ENCODE measurements at places on chromosomes 1 and 21.

- DNase-seq: no peak
These were observed 2.8 kb upstream of the SRRM1 start for GRCh38 chr1:24640288-24640687.

- DNase-seq: no peak
These were observed 5.5 kb upstream of the RNF11 start for GRCh38 chr1:51230501-51231078.

GRCh38 chr1:101178688-101179491, 57.9 kb upstream of the S1PR1 start:
- DNase-seq: no peak

- no peak for DNase-seq
These were observed 45.3 kb upstream of the PODN start for GRCh38 chr1:53016705-53017104.

- no peak for DNase-seq
These were observed 64.8 kb upstream of the GALNT2 start for GRCh38 chr1:230002164-230002803.

GRCh38 chr1:181469829-181470228, 13.5 kb upstream of the CACNA1E start:
- DNase-seq: no peak

DNA sequence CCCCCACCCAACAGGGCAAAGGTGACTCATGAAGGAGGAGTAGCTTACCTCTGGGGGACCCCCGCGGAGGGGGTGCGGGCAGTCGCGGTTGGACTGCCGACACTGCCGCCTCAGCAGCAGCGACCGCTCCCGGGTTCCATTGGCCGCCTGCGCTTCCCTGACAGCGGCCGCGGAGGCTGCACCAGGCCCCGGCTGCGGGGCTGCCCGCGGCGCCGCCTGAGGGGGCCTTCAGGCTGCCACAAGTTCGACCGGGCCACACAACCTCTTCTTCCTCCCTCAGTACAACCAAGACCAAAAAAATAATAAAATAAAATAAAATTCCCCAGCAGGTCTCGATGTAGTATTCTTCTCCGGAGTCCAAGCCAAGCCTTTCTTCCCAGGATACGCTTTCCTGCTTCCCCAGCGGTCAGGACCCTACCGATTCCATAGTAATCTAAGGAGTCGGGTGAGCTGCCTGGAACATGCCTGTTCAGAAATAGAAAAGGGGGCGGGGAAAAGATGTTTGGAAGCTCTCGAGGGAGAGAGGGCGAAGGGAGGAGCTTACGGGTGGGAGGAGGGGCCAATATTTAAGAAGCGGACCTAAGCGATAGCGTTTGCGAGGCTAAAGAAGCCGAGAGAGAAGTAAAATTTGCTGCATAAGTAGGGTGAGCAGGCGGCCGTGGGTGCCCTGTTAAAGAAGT, at the start of gene PI4KB:
PI4KB (minus strand) TSS at position 194 of the 680 bp plus-strand sequence. CDS start 10,935 bp downstream, outside the sequence.
- DNase-seq: peak; percentile 93

DNA sequence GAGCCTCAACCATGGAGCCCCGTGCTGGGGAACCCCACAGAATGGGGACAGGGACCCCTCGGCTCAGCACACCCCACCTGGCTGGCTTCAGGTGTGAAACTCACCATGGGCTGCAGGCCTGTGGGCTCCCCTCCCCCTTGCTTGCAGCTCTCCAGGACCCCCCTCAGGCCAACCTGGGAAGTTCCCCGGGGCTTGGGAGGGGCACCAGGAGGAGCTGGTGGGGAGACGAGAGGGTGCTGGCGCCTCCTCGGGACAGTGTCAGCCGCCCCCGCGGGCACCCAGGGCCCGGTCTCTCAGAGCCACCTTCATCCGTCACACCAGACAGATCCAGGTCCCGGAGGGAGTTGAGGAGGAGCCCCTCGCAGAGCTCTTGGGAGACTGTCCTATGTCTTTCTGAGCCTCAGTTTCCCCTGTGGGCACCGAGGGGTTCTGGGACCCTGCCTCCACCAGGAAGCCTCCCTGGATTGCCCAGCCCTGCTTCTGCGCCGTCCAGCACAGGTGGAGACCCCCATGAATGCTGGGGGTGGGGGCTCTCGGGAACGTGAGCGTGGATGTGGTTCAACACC, 657 bp upstream of the TNFRSF18 start:
- no peak for DNase-seq

DNA sequence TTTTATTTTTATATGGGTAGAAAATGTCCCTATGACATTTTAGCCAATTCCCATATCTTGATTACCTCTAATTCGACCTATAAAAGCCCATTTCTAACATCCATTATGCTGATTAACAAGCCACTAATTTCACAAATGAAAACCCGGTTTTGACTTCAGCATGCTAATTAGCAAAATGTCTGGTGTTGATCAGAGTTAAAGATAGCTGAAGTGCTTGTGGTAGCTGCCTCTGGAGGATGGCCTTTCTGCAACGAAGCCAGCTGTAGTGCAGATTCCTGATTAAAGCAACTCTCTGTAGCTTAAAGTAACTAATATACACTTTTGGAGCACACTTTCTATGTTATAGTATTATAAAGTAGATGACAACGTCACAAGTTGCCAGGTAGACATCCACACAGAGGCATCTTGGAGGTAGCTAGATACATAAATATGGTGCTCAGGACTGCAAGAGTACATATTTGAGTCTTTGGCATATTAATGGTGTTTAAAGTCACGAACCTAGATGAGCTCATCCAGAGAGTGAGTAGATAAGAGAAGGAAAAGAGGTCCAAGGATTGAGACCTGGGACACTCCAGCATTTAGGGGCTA, 239.5 kb downstream of the BRINP2 start:
- no peak for DNase-seq

Measured in iPS DF 19.7 (cell line).